ENCODE measurements at places on chromosomes 3 and 15.

- no peak overlapping the region for H3K27ac ChIP-seq
- no peaks in the 10 kb centered on the region for H3K27me3 ChIP-seq
- DNase-seq: no peak
- H3K4me3 ChIP-seq: no peak overlapping the region
- H3K36me3 ChIP-seq: no peaks in the 10 kb centered on the region
Observed at GRCh38 chr15:39404767-39405181, 176.1 kb upstream of the THBS1 start.

- H3K4me1 ChIP-seq: no peaks in the 10 kb centered on the region
- no peak for DNase-seq
- H3K27ac ChIP-seq: no peak overlapping the region
- H3K36me3 ChIP-seq: no peaks in the 10 kb centered on the region
Observed at GRCh38 chr15:101528917-101529299, 39.4 kb upstream of the PCSK6 start.

GRCh38 chr3:124230998-124231397, 239.1 kb upstream of the ROPN1 start:
- no peaks in the 10 kb centered on the region for H3K27me3 ChIP-seq
- no peak overlapping the region for H3K27ac ChIP-seq
- no peaks in the 10 kb centered on the region for H3K4me1 ChIP-seq

DNA sequence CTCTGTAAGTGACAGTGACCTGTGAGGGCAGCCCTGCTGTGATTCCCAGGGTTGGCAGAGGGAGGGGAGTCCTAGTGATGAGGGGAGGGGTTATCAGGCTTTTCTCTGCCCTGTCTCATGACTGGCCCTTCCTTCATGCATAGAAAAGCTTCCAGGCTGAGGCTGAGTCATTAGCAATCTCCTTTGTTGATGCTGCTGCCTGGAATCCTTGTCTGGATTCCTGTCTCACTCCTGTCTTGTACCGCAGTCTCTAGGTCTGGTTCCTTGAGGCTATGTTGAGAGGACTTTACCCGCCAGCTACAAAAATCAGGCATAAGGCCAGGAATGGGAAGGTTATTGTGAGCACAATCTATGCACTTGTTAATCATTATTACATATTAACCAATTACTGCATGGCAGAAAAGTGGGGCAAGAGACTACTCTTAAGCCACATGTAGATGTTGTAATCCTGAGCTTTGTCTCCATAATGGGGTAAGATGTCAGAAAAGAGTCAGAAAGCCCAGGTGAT, 7.2 kb downstream of the KLHL6 start:
- no peak overlapping the region for H3K27ac ChIP-seq
- peaks cover 19% of the 10 kb centered on the region for H3K36me3 ChIP-seq
- DNase-seq: no peak
- H3K27me3 ChIP-seq: no peaks in the 10 kb centered on the region

GRCh38 chr3:196499061-196499460, 4.5 kb downstream of the RNF168 start:
- H3K4me3 ChIP-seq: no peak overlapping the region
- no peak overlapping the region for H3K27ac ChIP-seq
- no peaks in the 10 kb centered on the region for H3K27me3 ChIP-seq
- no peak for DNase-seq
- no peaks in the 10 kb centered on the region for H3K36me3 ChIP-seq

- H3K4me3 ChIP-seq: no peak overlapping the region
- H3K27ac ChIP-seq: no peak overlapping the region
- no peak for DNase-seq
- H3K27me3 ChIP-seq: no peaks in the 10 kb centered on the region
Observed at GRCh38 chr15:57573151-57573550, 18.6 kb upstream of the MYZAP start.

GRCh38 chr3:101938262-101938847, 89.0 kb downstream of the NFKBIZ start:
- H3K27me3 ChIP-seq: no peaks in the 10 kb centered on the region
- H3K4me1 ChIP-seq: peaks cover 78% of the 10 kb centered on the region
- H3K36me3 ChIP-seq: no peaks in the 10 kb centered on the region
- H3K27ac ChIP-seq: peak overlapping the region; percentile 75
- peak; percentile 66 for DNase-seq

- no peaks in the 10 kb centered on the region for H3K4me1 ChIP-seq
- H3K27me3 ChIP-seq: no peaks in the 10 kb centered on the region
- no peak overlapping the region for H3K4me3 ChIP-seq
- no peak overlapping the region for H3K27ac ChIP-seq
- H3K36me3 ChIP-seq: no peaks in the 10 kb centered on the region
- DNase-seq: no peak
Observed at GRCh38 chr15:28912422-28912821, 26.6 kb downstream of the APBA2 start.

GRCh38 chr3:120550546-120550945, 45.6 kb upstream of the NDUFB4 start:
- H3K27me3 ChIP-seq: no peaks in the 10 kb centered on the region
- DNase-seq: no peak
- no peak overlapping the region for H3K27ac ChIP-seq
- H3K4me1 ChIP-seq: no peaks in the 10 kb centered on the region

- no peak for DNase-seq
- peak overlapping the region; percentile 95 for H3K27ac ChIP-seq
- peaks cover 70% of the 10 kb centered on the region for H3K36me3 ChIP-seq
- no peak overlapping the region for H3K4me3 ChIP-seq
- H3K4me1 ChIP-seq: peaks cover 21% of the 10 kb centered on the region
Observed at GRCh38 chr3:14143271-14144225, 18.7 kb downstream of the TMEM43 start.

- H3K36me3 ChIP-seq: peaks cover 3% of the 10 kb centered on the region
- H3K27ac ChIP-seq: peak overlapping the region; percentile 71
- DNase-seq: no peak
- no peak overlapping the region for H3K4me3 ChIP-seq
- H3K4me1 ChIP-seq: peaks cover 25% of the 10 kb centered on the region
- no peaks in the 10 kb centered on the region for H3K27me3 ChIP-seq
Observed at GRCh38 chr3:32413845-32414521, 22.3 kb downstream of the CMTM7 start.

GRCh38 chr3:134384963-134385362, 10.7 kb upstream of the AMOTL2 start:
- no peaks in the 10 kb centered on the region for H3K36me3 ChIP-seq
- no peak for DNase-seq
- peaks cover 5% of the 10 kb centered on the region for H3K27me3 ChIP-seq
- no peak overlapping the region for H3K4me3 ChIP-seq
- no peaks in the 10 kb centered on the region for H3K4me1 ChIP-seq

DNA sequence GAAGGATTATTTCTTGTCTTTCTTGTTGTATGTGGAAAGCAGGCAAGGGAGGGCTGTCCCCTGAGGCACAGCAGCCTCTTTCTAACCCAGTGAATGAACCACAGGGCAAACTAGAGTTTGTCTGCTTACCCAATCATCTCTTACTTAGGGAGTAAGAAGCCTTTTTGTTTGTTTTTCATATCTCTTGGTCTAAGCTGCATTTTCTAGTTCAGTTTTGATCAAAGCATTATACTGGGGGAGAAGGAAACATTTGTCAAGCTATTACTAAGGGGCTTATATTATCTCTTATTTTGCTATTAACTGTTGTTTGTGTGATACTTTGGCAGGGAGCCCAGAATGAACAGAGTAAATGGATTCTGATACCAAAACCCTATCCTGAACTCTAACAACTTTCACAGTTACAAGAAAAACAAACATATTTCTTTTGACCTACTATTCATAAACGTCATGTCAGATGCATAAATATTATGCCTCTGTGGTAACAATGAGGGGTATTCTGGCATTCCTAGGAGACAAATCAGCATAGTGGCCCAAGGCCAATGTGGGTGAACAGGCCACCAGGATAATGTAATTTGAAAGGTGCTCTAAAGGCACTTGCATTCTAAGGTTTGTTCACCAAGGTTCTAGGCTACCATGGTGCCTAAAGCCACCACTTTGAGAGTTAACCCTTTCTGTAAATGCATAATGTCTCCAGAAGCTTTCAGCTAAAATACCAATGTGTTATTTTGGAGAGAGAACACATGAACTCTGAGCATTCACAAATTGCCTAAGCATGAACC, 271.6 kb upstream of the ZPLD1 start:
- no peaks in the 10 kb centered on the region for H3K36me3 ChIP-seq
- no peak for DNase-seq
- no peak overlapping the region for H3K4me3 ChIP-seq
- no peak overlapping the region for H3K27ac ChIP-seq
- no peaks in the 10 kb centered on the region for H3K27me3 ChIP-seq

DNA sequence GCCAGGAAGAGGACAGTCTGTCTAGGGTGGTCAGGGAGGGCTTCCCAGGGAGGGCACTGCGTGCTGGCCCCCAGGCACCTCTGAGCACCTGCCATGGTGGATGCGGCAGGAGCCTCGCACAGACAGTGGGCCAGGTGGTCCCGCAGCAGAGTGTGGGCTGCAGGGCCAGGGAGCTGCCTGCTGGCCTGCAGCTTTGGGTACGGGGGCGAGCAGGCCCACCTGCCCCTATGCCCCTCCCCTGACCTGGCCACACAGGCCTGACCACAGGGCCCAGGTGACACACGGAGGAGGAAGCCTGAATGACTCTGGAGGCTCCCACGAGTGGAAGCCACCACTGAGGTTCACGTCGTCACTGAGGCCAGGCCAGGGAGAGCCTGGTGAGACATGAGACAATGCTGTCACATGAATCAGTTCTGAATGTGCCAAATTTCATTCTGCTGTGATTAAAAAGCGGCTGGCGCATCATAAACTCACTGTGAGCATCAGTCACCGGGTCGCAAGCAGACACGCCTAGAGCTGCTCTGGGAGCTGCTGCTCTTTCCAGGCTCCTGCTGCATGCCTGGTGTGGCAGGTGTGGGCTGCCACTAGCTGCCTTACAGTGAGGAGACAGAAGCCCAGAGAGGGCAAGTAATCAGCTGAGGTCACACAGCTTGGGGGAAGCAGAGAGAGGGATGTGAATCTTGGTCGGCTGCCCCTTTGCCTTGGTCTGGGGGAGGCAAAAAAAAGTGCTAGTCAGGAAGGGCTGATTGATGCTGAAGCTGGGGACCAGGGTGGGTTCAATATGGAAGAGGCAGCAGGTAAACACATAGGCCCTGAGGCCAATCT, 39.5 kb upstream of the IQSEC1 start:
- no peak overlapping the region for H3K4me3 ChIP-seq
- H3K27ac ChIP-seq: no peak overlapping the region
- no peaks in the 10 kb centered on the region for H3K36me3 ChIP-seq
- no peaks in the 10 kb centered on the region for H3K27me3 ChIP-seq
- H3K4me1 ChIP-seq: peaks cover 68% of the 10 kb centered on the region
- DNase-seq: no peak

GRCh38 chr3:194995922-194996321, 275.0 kb downstream of the XXYLT1 start:
- no peak overlapping the region for H3K27ac ChIP-seq
- DNase-seq: no peak

GRCh38 chr15:51193526-51193925, 98.8 kb upstream of the TNFAIP8L3 start:
- H3K4me1 ChIP-seq: peaks cover 5% of the 10 kb centered on the region
- H3K36me3 ChIP-seq: no peaks in the 10 kb centered on the region
- H3K27me3 ChIP-seq: peaks cover 7% of the 10 kb centered on the region
- DNase-seq: no peak

GRCh38 chr3:81468391-81468790, 293.1 kb downstream of the GBE1 start:
- H3K4me1 ChIP-seq: no peaks in the 10 kb centered on the region
- H3K36me3 ChIP-seq: no peaks in the 10 kb centered on the region
- H3K4me3 ChIP-seq: no peak overlapping the region
- H3K27ac ChIP-seq: no peak overlapping the region
- no peak for DNase-seq

GRCh38 chr15:51840692-51841091, 11.2 kb downstream of the TMOD3 start:
- no peaks in the 10 kb centered on the region for H3K36me3 ChIP-seq
- no peak overlapping the region for H3K27ac ChIP-seq
- H3K4me1 ChIP-seq: peaks cover 45% of the 10 kb centered on the region

GRCh38 chr3:157705258-157705657, 202.0 kb upstream of the VEPH1 start:
- DNase-seq: no peak
- H3K36me3 ChIP-seq: no peaks in the 10 kb centered on the region
- no peak overlapping the region for H3K27ac ChIP-seq
- no peaks in the 10 kb centered on the region for H3K27me3 ChIP-seq
- no peak overlapping the region for H3K4me3 ChIP-seq
- H3K4me1 ChIP-seq: no peaks in the 10 kb centered on the region

GRCh38 chr15:85491691-85492090, 111.3 kb downstream of the AKAP13 start:
- no peaks in the 10 kb centered on the region for H3K27me3 ChIP-seq
- H3K36me3 ChIP-seq: peaks cover 23% of the 10 kb centered on the region
- H3K4me3 ChIP-seq: no peak overlapping the region
- peaks cover 36% of the 10 kb centered on the region for H3K4me1 ChIP-seq

GRCh38 chr15:56805466-56806147, 72.3 kb upstream of the ZNF280D start:
- H3K27me3 ChIP-seq: no peaks in the 10 kb centered on the region
- no peak overlapping the region for H3K4me3 ChIP-seq
- H3K27ac ChIP-seq: peak overlapping the region; percentile 49
- no peaks in the 10 kb centered on the region for H3K36me3 ChIP-seq
- H3K4me1 ChIP-seq: peaks cover 25% of the 10 kb centered on the region
- no peak for DNase-seq

DNA sequence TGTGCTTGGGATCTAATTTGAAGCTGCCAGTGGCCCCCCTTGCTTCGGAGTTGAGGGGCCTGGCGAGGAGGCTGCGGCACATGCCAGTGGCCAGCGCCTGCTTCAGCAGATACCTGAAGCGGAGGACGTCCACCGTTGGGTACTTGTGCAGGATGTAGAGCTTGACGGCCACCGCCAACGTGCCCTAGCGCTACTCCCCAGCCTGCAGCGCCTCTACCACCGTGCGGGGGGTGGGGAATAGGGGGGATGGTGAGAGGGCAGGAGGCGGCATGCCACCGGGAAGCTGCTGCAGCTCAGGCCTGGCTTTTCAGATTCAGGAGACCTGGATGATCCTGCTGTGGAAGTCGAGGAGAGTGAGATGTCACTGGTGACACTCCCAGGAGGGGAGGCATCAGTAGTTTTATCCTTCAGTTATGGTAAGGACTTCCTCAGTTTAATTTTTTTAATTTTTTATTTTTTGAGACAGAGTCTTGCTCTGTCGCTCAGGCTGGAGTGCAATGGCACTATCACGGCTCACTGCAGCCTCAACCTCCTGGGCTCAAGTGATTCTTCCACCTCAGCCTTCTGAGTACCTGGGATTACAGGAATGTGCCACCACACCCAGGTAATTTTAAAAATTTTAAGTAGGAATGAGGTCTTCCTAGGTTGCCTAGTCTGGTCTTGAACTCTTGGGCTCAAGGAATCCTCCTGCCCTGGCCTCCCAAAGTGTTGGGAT, 150.6 kb upstream of the FRMD4B start:
- no peaks in the 10 kb centered on the region for H3K36me3 ChIP-seq
- H3K4me1 ChIP-seq: no peaks in the 10 kb centered on the region
- no peak for DNase-seq
- H3K4me3 ChIP-seq: no peak overlapping the region
- no peaks in the 10 kb centered on the region for H3K27me3 ChIP-seq

GRCh38 chr3:59555593-59556315, 505.9 kb upstream of the CFAP20DC start:
- H3K36me3 ChIP-seq: no peaks in the 10 kb centered on the region
- no peaks in the 10 kb centered on the region for H3K4me1 ChIP-seq
- no peaks in the 10 kb centered on the region for H3K27me3 ChIP-seq
- H3K4me3 ChIP-seq: no peak overlapping the region
- DNase-seq: no peak

- H3K4me1 ChIP-seq: no peaks in the 10 kb centered on the region
- no peaks in the 10 kb centered on the region for H3K36me3 ChIP-seq
- no peak overlapping the region for H3K4me3 ChIP-seq
Observed at GRCh38 chr3:181568248-181568647, 143.5 kb upstream of the SOX2 start.
